ENCODE measurements at places on chromosomes 6 and 20. TPM values are rescaled to one million over a fixed set of nuclear protein-coding genes. Genes with fewer than 3 reads are reported as not detected.

Gene ZBTB46
- 11.3 TPM for total RNA-seq

Gene CNR1
- total RNA-seq: 23.4 TPM

Gene IL17A
- not detected for total RNA-seq

Gene SPATS1
- total RNA-seq: not detected

Gene CD93
- 51.6 TPM for total RNA-seq

Gene PPP1R16B
- total RNA-seq: 8.4 TPM

Gene GCLC
- 70.8 TPM for total RNA-seq

Gene SLC12A5
- not detected for total RNA-seq

All from esophagus muscularis mucosa (tissue), 4 donors.